AG04450 (cell line): ENCODE measurements at places on chromosomes 7 and 10.

- DNase-seq = no peak
Observed at GRCh38 chr10:6011558-6011957, 34.2 kb upstream of the IL15RA start.

GRCh38 chr10:95787447-95787846 lies 31.5 kb downstream of the ENTPD1 start:
- no peak for DNase-seq

DNA sequence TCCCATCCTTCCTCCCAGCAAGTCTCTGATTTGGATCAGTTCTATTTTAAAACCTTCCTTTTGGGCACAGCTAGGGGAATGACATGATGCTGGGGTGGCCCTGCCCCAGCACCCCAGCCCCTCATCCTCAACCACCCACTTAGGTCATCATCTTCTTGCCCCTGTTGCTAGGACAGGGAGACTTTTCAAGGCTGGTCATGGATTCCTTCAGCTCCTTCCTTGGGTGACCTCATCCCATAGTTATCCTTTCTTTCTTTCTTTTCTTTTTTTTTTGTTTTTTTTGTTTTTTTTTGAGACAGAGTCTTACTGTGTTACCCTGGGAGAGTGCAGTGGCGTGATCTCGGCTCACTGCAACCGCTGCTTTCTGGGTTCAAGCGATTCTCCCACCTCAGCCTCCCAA lies 127.2 kb downstream of the WDFY4 start:
- DNase-seq = no peak

DNA sequence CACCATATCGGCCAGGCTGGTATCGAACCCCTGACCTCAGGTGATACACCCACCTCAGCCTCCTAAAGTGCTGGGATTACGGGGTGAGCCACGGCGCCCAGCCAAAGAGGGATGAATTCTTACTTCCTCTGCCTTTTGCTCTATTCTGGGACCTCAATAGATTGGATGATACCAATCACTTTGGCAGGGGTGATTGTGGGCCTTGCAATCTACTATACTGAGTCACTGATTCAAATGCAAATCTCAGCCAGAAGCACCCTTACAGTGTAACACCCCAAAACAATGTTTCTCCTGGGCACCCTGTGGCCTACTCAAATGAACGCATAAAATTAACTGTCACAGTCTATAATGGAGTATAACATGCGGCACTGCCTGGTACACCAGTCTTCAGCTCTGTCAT lies 596.7 kb upstream of the LRRTM3 start:
- no peak for DNase-seq

DNA sequence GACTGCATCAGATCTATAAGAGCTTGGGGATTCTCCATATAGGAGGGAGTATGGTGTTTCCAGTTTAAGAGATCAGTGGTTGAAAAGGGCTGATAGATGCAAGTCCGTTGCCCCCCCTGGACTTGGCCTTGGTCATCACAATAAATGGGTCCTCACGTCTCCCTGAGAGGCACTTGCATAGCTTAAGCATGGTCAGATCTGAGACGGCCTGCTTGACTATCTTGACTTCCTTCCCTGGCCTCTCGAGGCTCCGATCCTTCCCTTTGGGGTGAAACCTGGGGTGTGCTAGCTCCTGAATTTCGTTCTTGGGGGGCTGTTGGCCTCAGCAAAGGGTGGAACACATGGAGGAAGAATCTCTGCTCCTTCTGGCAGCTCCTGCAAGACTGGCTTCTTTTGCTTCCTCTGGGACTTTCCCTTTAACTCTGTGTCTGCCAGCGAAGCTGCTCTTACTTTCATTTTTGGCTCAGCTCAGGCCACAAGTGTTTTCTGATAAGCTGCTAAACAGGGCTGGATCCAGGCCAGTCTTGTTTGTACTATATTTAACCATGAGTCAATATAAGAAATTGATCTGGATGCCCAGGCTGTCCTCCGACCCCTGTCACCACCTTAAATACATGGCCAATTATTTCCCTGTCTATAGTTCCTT lies 11.2 kb upstream of the ZNF485 start:
- DNase-seq = no peak

- no peak for DNase-seq
Observed at GRCh38 chr7:102140952-102141370, 145.7 kb upstream of the SH2B2 start.

DNA sequence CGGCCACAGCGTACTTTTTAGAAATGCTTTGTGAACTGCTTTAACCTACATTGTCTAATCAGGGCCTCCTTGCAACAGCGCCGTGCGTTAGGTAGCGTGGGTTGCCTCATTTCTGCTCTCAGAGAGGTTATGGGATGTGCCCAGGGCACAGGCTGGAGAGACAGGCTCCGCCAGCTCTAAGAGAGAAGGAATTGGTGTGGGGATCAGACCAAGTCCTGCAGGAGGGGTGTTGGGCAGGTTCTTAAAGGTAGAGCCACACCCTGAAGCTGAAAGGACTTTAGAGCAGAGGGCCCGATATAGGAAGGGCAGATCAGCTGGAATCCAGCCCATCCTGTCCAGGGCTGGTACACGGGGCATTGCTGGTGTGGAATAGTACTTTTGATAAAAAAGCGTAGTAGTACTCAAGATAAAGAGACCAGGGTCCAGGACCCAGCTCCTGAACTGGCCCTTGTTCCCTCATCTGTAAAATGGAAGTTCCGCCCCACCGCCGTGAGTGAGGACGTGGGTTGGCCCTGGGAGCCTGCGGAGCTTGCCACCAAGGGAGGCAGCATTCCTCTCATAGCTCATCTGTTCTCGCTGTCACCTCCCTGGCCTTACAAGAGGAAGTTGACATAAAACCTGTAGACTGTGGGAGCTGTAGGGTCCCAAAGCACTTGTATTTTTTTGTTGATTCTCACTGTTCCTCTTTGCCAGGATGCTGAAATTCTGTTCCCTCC lies 37.2 kb downstream of the TMEM120A start:
- no peak for DNase-seq

GRCh38 chr7:68866200-68866570 lies 732.1 kb upstream of the AUTS2 start:
- DNase-seq = no peak

- no peak for DNase-seq
Observed at GRCh38 chr10:98134117-98134430, 383 bp upstream of the R3HCC1L start.

DNA sequence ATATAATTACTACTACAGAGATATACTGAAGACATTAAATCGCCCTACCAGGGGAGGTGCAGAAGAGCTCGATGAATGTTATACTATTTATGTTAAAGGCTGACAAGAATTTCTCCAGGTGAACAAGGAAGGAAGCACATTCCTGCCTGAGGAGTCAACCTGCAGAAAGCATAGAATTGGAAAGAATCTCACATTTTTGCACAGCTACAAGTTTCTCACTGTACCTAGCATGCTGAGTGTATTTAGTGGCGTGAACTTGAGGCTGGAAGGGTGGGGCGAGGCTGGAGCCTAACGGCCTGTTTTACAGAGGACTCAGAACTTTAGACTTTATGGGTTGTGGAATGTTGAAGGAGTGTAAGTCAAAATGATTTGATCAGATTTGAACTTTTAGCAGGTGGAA lies 373.6 kb upstream of the LRGUK start:
- DNase-seq = no peak

DNA sequence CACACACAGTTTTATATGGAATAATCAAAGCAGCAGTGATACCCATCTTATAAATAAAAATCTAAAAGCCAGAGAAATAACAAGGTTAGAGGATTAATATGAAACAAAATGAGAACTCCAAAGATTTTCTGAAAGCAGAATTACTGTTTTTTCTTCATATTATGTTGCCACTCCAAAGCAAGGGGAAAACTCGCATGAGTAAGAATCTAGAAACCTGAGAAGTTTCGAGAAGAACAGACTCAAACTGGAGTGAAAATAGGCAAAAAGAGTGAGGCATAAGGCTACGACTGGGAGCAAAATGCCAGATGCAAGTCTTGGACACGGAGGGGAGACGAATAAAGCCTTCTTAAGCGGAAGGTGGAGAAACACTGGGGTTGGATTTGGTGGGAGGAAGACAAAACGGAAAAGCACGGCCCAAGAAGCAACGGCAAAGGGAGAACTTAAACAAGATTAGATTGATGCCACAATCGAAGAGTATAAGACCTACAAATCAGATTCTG lies 923 bp downstream of the TNPO3 start:
- no peak for DNase-seq

GRCh38 chr7:108308903-108309302 lies 147.3 kb downstream of the NRCAM start:
- DNase-seq = no peak

DNA sequence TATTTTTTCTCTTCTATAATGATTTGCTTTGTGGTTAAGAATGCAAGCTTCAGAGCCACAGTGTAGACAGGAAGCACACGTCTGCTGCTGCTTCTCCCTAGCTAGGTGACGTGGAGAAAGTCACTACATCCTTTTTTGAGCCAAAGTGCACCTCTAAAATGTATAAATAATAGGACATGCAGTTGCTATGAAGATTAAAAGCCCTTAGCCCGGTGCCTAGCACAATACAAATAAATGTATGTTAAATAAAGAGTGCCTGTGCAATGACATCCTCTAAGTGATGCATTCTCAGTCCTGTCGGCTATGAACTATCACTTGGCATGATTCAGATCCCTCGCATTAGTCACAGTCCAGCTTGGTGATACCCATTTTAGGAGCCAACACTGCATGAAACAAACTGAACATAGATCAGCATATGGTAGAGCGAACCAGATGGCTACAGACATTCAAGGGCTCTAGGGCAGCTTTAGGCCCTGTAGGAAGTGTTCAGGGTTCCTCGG lies 4.8 kb upstream of the TRDMT1 start:
- no peak for DNase-seq

- DNase-seq = no peak
Observed at GRCh38 chr7:155745737-155746136, 66.5 kb downstream of the SHH start.

GRCh38 chr10:100683004-100683403 lies 62.4 kb upstream of the PAX2 start:
- DNase-seq = no peak
